Ovary (tissue), 10 donors: ENCODE measurements at places on chromosomes 7 and 10. TPM values are rescaled to one million over a fixed set of nuclear protein-coding genes. Genes with fewer than 3 reads are reported as not detected.

Gene AOC1
- not detected for total RNA-seq

Gene IFIT3
- total RNA-seq: 12.2 TPM

Gene LDB3
- total RNA-seq: 12.9 TPM

Gene FAM25A
- not detected for total RNA-seq

Gene IGFBP1
- 197 TPM for total RNA-seq

Gene MYH16
- total RNA-seq: not detected

GRCh38 chr7:4794591-4795350 lies 19.3 kb downstream of the AP5Z1 start:
- no peak for DNase-seq

DNA sequence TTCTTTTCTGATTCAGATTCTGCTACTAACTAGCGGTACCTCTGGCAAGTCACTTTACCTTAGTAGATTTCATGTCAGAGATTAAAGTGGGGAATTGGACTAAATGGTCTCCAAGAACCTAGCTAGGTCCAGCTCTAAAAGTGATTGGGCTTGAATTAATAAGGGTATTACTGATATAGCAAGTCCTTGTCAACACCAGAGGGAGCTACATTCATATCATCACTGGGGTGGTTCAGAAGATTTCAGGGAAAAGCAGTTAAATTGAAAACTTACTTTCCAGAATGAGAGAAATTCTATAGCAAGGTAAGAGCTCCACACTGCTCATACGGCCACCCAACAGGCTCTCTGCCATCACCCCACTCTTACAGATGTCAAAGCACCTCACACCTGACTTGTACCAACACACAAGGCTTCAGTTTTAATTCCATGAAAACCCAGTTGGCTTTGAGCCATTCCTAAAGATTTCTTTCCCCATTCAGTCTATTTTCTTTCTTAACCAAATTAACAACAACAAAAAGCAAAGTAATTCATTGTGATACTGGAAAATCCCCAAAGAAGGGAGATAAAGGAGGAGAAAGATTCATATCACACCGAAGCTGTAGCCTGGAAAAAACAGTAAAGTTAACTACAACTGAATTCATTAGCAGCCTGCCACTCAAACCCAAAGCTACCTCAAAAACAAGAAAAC lies 38.0 kb upstream of the SPOCK2 start:
- DNase-seq: no peak

GRCh38 chr7:100604976-100605911 lies 3.1 kb downstream of the PCOLCE start:
- peak; percentile 74 for DNase-seq

DNA sequence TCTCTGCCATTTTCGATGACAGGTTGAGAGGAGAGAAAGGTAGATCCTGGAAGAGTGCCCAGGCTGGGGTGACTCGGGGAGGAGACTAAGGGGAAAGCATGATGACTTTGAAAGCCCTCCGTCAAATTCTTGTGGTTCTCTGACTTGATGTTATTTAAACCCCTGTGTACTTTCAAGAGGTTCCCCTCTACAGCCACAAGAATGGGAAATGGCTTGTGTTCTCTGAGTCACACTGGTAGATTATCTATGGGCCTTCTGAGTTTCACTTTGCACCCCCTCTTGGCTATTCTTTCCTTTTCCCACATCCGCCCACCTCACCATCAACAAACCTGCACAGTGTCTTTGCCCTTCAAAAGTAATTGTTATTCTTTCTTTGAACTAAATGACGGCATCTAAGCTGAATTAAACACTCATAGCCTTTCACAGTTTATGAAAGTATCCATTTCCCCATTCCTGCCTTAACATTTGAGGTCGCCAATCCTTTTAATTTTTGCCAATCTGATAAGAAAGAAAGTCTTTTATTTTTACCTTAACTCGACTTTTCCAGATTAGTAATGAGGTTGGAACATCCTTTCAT lies 24.1 kb downstream of the PRF1 start:
- no peak for DNase-seq

DNA sequence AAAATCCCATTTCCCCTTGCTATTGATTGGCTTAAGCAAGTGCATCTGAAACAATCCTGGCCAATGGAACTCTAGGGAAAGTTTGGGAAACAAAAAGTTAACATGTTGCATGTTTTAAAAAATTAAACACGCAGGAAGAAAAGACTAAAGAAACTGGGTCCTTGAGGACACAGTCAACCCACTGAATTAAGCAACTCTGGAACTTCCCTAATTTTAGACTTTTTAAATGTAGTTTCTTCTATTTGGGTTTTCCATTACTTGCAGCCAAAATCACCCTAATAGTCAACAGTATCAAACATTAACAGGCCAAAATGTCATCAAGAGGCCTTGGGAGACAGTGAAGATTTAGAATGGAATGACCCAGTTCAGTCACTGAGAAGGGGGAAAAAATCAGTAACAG lies 40.6 kb downstream of the OSBPL3 start:
- no peak for DNase-seq

DNA sequence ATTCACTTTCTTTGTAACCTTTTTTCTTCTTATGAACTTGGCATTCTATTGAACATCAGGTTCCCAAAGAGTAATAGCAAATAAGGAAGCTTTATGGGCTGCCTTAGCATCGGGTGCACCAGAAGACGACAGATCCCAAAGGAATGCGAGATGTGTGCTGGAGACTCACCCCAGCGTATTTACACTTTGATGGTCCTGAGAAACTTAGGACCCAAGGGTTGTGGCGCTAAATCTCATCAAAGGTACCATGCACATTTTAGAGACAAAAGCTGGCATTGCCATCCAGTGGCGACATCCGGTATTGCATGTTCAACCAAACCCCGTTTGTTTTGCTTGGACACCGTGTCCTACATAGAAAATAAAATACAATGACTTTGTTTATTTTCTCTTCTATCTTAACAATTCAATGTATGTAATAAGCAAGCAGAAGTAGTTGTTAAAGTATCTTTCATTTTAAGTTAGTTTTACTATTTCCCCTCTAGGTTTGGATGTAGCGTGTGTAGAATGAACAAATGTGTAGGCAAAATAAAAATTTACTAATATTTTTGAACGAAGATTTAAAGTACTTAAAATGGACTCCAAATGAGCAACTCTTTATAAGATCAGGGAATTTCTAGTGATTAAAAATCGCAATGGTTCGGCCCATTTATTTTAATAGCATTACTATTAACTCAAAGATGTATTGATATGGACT lies 1154.8 kb downstream of the GATA3 start:
- DNase-seq: peak; percentile 62
